Common myeloid progenitor, CD34-positive (primary cell): ENCODE measurements at places on chromosomes 3 and 15.

GRCh38 chr15:35136321-35137189 is 51.5 kb upstream of the NANOGP8 start:
- DNase-seq = no peak

GRCh38 chr15:29457729-29458128 is 188.1 kb upstream of the NSMCE3 start:
- no peak for DNase-seq

GRCh38 chr3:113744941-113745755 is 901 bp downstream of the NAA50 start:
- peak; percentile 95 for DNase-seq

GRCh38 chr3:152346058-152346457 is 77.3 kb downstream of the MBNL1 start:
- no peak for DNase-seq

GRCh38 chr15:50257332-50257731 is 8.2 kb downstream of the HDC start:
- DNase-seq = no peak

DNA sequence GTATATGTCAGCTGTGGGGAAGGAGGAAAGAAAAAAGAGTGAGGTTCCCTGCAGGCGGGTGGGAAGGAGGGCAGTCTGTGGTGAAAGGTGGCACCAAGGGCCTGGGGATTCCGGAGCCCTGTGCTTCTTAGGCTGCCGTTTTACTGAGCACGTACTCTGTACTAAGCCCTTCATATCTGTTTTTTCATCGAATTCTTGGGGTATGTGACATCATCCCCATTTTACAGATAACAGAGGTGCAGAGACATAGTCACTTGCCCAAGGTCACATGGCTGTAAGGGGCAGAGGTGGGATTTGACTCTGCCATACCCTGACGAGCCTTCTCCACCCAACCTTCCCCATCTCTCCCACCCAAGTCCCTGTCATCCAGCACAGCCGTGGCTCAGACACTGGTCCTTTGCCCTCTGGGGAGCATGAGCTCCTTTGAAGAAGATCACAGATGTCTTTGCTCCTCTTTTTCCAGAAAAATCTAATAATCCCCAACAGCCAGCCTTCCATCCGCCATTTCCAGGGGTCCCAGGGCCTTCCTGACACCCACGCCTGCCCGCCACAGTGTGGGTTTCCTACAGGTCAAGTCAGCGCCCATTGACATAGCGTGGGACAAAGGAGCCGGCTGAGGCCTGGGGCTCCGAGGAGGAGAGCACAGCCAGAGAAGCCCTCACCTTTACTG is 24.2 kb downstream of the CYP11A1 start:
- DNase-seq = no peak

- peak; percentile 67 for DNase-seq
Observed at GRCh38 chr3:169146179-169146665, 517.3 kb downstream of the MECOM start.

- DNase-seq = no peak
Observed at GRCh38 chr3:48575366-48575765, 11.8 kb upstream of the UCN2 start.

- no peak for DNase-seq
Observed at GRCh38 chr3:15043408-15044171, 21.5 kb downstream of the MRPS25 start.

DNA sequence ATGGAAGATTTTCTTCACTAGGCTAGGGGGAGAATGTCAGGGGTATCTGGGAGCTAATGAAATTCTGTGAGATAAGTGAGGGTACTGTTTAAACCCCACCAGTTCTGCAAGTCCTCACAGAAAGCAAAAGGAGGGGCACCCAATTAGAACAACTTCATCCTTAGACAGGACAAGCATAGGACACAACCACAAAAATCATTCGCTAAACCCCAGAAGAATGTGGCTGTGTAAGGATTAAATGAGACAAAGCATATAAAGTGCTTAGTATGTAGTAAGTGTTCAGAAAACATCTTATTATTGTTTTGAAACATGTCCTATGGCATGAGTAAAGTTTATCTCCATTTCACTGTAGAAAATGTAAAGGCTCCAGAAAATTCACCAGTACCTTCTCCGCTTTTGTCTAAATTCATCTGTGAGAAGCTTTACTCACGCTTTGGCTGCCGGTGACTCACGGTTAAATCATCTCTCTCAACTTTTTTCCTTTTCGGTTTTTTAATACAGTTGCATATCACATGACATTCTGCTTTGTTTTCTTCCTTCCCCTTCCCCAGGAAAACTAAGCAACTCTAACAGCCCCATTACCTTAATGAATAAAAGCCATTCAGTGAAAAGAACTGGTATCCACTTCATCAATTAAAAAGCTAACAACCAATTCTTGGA is 1.7 kb downstream of the CLRN1 start:
- DNase-seq = no peak

DNA sequence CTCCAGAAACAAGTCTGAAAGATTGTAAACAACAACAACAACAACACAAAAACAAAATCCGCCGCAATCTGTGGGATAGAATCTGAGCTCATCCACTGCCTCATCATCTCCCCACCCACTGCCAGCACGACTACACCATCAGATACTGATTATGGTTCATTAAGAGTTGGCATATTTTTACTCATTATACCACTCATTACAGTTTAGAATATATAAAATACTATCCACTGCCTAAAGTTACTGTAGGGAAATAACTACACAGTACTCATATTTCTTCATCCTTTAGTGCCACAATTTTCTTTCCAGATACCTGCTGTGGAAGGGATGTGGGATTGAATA is 152.5 kb upstream of the PEX5L start:
- no peak for DNase-seq

DNA sequence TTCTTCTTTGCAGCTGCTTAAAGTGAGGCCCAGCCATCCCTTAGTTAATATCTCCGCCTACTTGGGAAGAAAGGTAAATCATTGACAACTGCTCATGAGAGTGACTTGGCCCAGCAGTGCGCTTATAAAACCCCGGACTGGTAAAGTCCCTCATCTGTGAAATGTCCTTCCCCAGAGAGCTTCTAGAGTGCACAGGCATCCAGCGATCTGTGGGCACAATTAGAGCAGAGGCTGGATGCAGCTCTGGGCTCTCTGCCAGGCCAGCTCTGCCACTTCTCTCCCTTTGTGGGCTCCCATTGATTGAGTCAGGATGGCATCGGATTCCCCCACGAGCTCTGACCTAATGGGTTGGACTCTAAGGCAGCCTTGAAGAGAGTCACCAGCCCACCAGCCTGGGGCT is 219.0 kb upstream of the LINGO1 start:
- no peak for DNase-seq

DNA sequence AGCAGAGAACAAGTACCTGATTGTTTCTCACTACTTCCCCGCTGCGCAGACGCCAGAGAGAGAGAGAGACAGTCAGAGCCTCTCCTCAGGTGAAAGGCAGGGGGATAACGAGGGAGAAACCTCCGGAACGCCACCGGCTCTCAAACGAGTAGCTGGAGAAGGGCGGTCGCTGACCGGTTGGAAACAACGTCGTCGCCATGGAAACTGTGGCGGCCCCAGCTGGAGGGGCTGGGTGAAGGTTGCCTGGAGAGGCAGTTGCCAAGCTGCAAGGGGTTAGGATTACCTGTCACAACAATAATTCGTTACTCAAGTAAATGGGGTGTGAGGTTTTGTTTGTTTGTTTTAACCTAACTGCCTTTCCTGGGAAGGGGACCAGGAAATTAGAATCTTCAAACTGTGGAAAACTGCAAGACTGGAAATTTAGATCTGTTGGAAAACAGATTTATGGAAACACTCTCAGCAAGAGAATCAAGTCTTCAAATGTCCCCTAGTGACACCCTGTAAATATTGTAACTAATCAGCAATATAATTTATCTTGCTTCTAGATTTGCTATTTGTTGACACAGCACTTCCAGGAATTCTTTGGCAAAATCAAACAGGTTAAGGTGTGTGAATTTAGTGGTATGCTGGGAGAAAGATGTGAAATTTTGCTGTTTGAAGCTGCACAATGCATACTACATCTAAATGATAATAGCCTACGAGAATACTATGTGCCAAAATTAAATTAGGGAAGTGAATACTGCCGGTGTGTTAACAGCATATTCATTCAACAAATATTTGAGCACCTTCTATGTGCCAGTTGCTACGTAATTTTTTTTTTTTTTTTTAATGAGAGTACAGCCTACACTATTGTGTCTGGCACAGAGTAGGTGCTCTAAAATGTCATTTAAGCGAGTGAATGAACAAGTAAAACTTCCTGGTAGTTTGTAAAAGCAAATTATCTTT is at the start of gene DNAH12:
Gene DNAH12, minus strand, starts transcription at position 164 of the 945 bp plus-strand sequence. CDS start 1,474 bp downstream, outside the sequence.
- peak; percentile 74 for DNase-seq

- DNase-seq = peak; percentile 77
Observed at GRCh38 chr3:138946663-138947494, at the start of the genes FOXL2 and FOXL2NB. TSS of gene FOXL2 (minus strand) at chr3:138947137. CDS start at chr3:138946722, 415 bp downstream. TSS of gene FOXL2NB (plus strand) at chr3:138947217. CDS start at chr3:138947365, 148 bp downstream.

DNA sequence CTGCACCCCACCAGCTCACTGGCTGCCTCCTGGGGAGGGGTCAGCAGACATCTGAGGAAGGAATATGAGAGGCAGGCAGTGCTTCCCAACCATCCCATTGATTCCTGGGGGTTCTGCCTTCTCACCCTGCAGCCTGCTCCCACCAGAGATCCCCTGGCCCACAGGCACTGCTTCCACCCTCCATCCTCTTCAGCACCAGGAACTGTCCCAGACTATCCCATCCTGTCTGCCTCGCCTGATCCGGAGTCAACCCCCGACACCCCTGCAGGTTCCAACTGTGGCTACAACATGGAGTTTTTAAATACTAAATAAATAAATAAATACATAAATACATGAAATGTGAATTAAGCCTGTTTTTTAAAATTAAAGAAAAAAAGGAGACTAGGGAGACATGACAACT is 43.6 kb downstream of the CACNA2D2 start:
- DNase-seq = no peak

DNA sequence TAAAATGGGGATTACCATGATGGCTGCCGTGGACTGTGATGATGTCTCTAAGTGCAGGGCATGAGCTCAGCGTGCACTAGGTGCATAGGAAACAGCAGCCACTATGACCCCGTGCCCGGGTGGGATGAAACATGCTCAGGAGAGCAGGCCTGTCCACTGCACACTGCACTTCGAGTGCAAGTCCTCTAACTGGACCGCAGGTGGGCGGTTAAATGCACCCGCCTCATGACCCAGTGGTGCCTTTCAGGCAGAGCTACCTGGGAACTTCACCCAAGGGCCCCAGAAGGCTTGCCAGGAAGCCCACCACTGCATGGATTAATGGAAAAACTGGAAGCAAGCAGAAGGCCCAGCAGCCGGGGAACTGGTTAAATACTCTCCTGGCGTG is 34.0 kb downstream of the PRKCD start:
- DNase-seq = no peak

DNA sequence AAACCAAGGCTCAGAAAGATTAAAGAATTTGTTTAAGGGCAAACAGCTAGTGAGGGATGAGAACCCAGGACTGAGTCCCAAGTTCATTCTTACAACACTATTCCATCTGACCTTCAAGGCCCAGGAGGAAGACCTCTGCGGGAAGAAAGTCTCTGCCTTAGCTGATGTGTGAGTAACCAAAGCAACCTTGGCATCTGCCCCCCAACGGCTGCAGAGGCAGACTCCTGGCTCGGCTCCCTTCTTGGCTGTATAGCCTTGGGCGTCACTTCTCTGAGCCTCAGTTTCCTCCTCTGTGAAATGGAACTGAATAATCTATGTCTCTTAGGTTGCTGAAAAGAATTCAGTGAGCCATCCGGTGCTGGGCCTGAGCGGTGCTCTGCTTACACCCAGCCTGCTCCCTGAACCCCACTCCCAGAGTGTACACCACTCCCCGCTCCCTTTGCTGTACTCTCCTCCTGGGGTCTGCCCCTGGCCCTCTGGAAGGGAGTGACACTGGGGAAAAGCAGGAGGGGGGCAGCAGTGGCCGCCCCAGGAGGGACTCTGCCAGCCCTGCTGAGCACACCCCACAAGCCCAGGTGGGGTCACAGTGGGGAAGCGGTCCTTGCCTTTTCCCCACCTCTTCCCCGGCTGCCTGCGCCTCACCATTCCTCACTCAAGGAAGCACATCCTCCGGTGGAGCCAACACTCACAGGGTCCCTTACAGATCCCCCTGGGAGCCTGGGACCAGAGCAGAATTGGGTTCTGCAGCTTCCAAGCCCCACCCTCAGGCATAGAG is 97.3 kb downstream of the IQSEC1 start:
- no peak for DNase-seq

DNA sequence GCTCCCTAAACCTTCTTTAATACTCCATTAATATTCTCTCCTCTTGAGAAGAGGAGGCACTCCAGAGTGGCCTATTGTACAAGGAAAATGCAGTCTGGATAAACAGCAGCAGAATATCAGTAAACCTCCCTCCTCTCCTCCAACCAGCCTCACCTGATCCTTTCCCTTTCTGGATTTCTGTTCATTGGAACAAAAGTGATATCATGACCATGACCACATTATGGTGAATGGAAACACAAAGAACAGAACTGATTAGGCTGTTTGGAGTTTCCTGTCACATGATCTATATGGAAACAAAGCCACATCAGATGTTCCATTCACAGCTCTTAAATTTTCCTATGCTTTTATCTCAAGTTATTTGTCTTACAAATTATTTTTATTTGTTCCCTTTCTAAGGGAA is 14.6 kb downstream of the C2CD4B start:
- no peak for DNase-seq

DNA sequence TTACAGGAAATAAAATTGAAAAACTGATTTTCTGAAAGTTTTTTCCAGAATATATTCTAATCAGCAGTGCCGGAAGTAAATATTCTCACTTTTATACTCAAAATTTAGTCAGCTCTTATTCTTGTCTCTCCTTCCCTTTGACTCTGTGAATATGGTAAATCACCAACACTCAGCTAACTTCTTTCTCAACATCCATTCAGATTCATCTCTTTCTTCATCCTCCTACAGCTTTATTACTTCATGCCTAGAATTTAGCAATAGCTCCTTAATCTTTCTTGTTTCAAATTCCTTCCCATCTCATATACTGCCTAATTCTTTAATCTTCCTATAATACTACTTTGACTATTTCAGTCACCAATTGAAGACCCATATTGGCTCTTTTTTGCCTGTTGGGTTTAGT is 67.9 kb downstream of the FGF7 start:
- DNase-seq = no peak

- DNase-seq = no peak
Observed at GRCh38 chr15:21260966-21261395, 179.3 kb downstream of the POTEB3 start.

DNA sequence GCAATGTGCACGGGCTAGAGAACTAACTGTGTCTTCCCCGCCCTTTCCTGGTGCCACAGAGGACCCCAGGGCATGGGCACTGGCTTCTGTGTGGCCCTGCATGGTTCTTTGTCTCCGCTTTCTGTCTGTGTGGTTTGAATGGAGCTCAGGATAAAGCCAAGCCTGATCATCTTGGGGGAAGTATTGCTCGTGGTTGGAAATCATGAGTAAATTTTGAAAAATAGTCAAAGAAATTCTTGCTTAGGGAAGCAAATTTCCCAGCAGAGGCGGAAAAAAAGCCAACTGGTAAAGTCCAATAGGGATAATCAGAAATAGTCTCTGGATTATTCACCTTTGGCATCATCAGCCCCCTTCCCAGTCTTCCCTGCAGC is 55.4 kb downstream of the MAGEF1 start:
- no peak for DNase-seq

- peak; percentile 79 for DNase-seq
Observed at GRCh38 chr3:177694316-177694715, 497.0 kb upstream of the TBL1XR1 start.
